ENCODE measurements at places on chromosomes 16 and 17.

- no peak for DNase-seq
Measured at GRCh38 chr17:75595284-75595919, 7.8 kb downstream of the MYO15B start.

DNA sequence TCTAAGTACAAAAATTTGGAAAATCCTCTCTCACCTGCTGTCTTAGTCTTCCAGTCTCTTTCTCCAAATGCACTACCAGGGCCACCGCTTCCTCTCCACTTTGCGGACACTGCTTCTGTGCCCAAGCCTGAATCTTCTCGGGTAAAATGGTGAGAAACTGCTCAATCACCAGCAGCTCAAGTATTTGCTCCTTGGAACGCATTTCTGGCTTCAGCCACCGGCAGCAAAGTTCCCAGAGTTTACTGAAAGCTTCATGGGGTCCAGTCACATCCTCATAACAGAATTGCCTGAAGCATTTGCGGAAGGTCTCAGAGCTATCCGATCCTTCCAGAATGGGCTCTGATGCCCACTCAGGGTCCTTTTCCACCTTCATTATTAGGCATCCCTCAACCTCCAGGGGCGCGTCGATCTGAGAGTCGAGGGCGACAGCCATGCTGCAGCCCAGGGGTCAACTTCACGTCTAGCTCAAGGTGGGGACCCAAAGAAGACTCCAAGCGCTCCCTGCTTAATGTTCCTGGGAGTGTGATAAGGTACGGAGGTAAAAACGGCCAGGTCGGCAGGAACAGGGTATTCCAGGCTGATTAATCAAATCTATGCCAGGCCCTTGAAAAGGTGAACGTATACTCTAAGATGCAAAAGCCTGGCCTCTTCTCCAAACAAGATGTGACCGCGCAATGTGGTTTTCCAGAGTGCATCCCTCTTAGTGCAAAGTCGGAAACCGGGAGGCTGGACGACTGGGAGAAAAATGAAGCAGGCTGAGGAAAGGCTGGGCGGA, 763 bp downstream of the ZKSCAN2 start:
- no peak for DNase-seq

GRCh38 chr16:57549730-57550129, 7.3 kb downstream of the ADGRG5 start:
- no peak for DNase-seq

DNA sequence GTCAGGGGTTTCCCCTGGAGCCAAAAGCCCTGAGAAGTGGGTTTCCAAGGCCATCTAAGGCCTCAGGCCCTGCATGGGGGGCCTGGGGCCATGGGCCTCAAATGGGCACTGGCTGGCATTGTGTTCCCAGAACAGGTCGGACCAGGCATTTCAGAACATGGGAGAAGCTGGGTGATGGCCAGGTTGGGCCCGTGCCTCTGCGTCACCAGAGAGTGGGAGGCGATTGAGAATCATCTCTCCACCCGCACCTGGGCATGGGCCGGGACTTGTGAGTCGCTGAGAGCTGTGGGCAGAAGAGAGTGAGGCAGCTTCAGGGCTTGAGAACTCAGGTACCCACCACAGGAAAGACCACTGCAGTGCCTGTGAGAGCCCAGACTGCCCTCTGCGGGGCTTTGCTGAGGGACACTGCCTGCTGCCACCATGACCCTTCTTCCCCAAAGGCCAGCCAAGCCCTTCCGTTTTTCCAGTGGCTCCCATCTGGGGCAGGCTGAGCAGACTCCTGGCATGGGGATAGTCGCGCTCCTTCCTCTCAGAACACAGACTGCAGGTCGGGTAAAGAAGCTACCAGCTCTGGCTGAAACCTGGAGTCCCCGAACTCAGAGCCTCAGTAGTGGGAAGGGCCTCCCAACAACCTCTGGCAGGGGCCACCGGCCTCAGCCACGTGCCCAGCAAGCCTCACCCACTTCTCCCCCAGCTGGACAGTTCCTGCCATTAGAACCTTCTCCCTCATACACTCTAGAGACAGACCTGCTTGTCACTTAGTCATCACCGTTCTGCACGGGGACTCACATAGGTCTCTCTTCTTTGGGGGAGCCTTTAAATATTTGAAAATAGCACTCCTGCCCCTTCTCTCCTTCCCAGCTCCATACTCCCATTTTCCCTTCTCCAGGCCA, 1.6 kb downstream of the RAB11FIP4 start:
- no peak for DNase-seq

- DNase-seq = peak; percentile 67
Measured at GRCh38 chr16:71540-72401, 660 bp downstream of the RHBDF1 start.

- no peak for DNase-seq
Measured at GRCh38 chr17:58918884-58919283, 163.2 kb downstream of the PPM1E start.

DNA sequence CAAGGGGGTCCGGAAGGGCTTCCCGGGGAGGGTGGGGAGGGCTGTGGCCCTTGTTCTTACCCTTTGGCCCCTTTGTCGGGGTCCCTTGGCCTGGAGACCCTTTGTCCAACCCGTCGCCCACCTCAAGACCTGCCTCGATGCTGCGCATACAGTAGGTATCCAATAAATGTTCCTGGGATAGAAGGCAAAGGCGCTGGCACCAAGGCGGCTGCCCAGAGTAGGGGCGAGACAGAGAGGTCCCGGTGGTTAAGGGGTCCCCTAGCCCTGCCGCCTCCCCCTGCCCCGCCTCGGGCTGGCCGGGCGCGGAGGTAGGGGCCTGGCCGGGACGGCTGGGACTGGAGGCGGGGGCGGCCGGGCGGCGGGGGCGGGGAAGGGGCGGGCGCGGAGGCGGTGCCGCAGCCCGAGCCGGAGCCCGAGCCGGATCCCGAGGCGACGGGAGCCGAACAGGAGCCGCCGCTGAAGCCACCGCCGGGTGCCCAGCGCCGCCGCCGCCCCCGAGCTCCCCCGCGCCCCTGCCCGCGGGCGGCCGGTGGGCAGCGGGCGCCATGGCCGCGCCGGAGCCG, at the start of gene NHERF2:
Gene NHERF2, plus strand, starts transcription at position 442 of the 563 bp plus-strand sequence. Its CDS starts 104 bp downstream, at position 546.
- DNase-seq = peak; percentile 50

GRCh38 chr16:1830213-1830612, 3.2 kb downstream of the FAHD1 start:
- DNase-seq = no peak

DNA sequence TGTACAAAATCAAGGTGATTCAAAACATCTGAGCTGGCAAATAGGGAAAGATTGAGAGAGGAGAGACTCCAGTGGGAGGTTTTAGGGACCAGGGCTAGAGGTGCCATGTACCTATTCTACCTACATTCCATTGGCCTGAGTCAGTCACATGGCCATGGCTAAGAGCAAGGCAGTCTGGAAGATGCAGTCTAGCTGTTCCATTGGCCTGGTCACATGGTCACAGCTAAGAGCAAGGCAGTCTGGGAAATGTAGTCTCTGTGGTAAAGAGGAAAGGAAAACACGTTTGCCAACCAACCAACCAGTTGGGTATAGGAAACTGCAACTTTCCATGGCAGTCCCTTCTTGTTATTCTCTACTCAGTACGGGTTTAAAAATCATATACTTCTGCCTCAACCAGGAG, 369.1 kb downstream of the XYLT1 start:
- no peak for DNase-seq

DNA sequence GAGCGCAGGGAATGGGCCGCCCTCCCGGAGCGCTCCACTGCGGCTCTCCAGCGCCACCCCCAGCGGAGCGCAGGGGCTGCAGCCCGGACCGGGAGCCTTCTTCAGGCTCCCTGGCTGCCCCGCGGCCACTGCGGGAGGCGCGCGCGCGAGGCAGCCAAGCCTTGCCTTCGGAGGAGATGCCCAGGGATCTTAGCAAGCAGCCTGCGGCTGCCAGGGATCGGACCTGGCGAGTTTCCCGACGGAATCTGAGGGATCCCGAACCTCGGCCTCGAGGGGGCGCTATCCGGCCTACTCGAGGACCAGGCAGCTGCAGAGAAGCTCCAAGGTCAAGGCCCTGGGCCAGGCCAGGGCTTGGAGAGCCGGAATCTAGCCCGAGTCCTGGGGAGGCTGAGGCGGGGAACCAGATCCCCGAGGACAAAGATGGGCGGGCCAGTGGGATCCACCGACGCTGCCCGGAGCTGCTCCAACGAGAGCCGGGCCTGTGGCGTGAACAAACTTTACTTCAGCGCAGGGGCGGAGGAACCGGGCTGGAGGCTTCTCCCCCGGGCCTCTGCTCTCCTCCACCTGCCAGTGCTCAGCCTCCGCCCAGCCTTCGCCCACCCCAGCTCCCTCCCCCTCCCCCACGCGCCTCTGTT, at the start of gene IRX6:
Gene IRX6, plus strand, starts transcription at position 567 of the 635 bp plus-strand sequence. CDS start 889 bp downstream, outside the sequence.
- DNase-seq = no peak

- peak; percentile 87 for DNase-seq
Measured at GRCh38 chr17:73770115-73770848, 126.0 kb upstream of the SDK2 start.

GRCh38 chr17:75032720-75033280, 14.0 kb downstream of the ATP5PD start:
- peak; percentile 54 for DNase-seq

DNA sequence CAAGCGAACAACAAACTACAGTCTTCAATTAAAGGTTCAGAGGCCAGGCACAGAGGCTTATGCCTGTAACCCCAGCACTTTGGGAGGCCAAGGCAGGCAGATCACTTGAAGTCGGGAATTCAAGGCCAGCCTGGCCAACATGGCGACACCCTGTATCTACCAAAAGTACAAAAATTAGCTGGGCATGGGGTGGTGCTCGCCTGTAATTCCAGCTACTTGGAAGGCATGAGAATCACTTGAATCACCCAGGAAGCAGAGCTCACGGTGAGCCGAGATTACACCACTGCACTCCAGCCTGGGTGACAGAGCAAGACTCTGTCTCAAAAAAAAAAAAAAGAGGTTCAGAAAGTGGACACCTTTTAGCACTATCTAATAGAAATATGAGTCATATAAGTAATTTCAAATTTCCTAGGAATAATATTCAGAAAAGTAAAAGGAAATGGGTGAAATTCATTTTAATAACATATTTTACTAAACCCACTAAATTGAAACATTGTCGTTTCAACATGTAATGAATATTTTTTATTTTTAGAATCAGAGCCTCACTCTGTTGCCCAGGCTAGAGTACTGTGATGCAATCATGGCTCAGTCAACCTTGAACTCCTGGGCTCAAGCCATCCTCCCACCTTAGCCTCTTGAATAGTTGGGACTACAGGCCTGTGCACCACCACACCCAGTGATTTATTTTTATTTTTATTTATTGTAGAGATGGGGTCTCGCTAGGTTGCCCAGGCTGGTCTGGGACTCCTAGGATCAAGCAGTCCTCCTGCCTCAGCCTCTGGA, 15.2 kb upstream of the MARCHF10 start:
- no peak for DNase-seq

GRCh38 chr17:43787728-43788127, 7.5 kb downstream of the CFAP97D1 start:
- DNase-seq = no peak

- no peak for DNase-seq
Measured at GRCh38 chr17:50499721-50500120, 8.5 kb upstream of the MYCBPAP start.

DNA sequence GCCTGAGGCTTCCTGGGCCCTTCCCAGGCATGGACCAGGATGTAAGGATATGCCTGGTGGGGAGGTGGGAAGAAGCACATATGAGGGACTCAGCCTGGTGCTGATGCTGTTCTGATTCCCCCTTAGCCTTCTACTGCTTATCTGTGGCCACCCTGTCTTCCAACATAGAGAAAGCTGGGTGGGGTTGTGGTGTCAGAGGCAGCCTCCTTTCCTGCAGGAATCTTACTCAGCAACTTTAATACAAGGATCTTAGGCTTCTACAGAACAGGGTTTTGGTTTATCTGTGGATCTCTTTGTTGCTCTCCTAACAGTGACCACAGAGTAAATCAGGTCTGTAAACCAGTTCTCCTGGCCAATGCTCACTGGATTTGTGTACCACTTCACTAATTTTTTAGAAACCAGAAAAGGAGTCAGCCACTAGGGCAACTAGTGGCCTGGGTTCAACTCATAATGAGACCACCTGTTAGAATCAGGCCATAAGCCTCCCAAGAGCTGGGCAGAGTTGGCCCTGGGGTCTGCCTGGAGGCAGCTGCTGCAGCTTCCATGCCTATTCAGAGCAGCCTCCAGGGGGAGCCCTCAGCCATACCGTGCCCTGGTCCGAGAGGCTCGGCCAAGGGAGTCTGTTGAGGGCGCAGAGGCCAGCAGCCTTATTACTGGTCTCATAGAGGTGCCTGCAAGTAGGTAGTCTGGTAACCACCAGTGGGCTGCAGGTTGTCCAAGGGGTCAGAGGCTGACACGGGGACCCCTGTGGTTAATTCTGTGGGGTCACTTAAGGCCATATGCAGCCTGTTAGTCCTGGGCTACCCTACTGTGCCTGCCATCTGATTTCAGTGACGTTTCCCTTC, 7.1 kb downstream of the HAS3 start:
- no peak for DNase-seq

DNA sequence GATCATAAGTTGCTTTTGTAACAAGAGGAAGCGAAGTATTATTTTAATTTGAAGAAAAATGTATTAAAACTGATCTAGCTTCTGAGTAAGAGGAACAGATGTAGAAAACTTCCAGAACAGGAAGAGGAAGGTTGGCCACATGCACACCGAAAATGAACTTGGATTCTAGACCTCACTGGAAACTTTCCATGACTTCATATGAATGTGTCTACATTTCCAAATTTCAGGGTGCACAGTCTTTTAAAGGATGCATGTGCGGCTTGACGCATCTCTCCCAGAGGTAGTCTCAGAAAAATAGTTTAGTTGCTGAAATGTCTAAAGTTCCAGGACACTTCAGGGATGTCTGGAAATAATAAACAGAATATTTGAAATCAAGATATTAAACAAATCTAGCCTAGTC, 275.1 kb upstream of the MYOCD start:
- DNase-seq = no peak

GRCh38 chr17:42409523-42410318, 13.3 kb downstream of the CAVIN1 start:
- DNase-seq = no peak

GRCh38 chr16:71421911-71422310, 19.9 kb downstream of the TLE7 start:
- DNase-seq = no peak

- DNase-seq = peak; percentile 11
Measured at GRCh38 chr17:31596382-31597323, 205.2 kb downstream of the RAB11FIP4 start.

DNA sequence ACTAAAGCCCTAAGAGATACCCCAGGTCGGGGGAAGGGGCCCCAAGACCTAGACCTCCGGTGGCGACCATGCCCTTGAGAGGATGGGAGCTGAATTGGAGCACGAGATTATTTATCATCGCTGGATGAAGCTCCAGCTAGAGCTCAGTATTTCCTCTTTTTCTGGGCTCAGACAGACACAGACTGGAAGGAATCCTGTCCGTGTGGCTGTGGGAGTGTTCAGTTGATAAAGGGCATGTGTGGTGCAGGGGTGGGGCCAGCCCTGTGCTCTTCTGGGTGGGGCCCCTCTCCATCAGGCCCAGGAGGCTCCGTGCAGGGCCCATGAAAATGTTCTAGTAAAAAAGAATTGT, 6.3 kb upstream of the CBX4 start:
- no peak for DNase-seq
